ENCODE measurements at places on chromosomes 5 and 9.

- no peak overlapping the region for H3K27ac ChIP-seq
- no peak for DNase-seq
- H3K27me3 ChIP-seq, result peaks cover 4% of the 10 kb centered on the region
- peak overlapping the region; percentile 75 for H3K4me3 ChIP-seq
- H3K36me3 ChIP-seq, result peaks cover 35% of the 10 kb centered on the region
- peaks cover 51% of the 10 kb centered on the region for H3K4me1 ChIP-seq
Measured at GRCh38 chr9:136399176-136400037, 563 bp downstream of the SNAPC4 start.

DNA sequence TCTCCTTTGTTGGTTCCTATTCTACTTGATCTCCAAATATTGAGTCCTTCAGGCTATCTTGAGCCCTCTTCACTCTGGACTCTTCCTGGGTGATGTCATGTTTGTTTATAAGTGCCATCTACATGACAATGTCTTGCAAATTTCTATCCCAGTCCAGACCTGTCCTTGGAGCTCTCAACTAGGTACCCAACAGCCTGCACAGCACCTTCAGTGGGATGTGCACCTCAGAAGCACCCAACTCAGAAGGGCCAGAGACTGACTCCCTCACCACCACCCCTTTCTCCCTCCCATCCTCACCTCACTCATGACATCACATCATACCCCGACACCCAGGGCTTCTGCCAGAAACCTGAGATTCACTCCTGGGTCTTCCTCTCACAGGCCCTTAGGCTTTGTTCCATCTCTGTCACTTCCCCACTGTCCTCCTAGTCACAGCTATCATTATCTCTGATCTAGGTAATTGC, 14.4 kb downstream of the TXN start:
- peaks cover 3% of the 10 kb centered on the region for H3K36me3 ChIP-seq
- no peak overlapping the region for H3K27ac ChIP-seq
- H3K27me3 ChIP-seq, result no peaks in the 10 kb centered on the region
- no peaks in the 10 kb centered on the region for H3K4me1 ChIP-seq
- no peak overlapping the region for H3K4me3 ChIP-seq

- peaks cover 3% of the 10 kb centered on the region for H3K4me1 ChIP-seq
- no peak overlapping the region for H3K27ac ChIP-seq
- H3K27me3 ChIP-seq, result no peaks in the 10 kb centered on the region
- no peak for DNase-seq
- H3K4me3 ChIP-seq, result no peak overlapping the region
- H3K36me3 ChIP-seq, result no peaks in the 10 kb centered on the region
Measured at GRCh38 chr5:149320791-149321330, 24.4 kb upstream of the GRPEL2 start.

DNA sequence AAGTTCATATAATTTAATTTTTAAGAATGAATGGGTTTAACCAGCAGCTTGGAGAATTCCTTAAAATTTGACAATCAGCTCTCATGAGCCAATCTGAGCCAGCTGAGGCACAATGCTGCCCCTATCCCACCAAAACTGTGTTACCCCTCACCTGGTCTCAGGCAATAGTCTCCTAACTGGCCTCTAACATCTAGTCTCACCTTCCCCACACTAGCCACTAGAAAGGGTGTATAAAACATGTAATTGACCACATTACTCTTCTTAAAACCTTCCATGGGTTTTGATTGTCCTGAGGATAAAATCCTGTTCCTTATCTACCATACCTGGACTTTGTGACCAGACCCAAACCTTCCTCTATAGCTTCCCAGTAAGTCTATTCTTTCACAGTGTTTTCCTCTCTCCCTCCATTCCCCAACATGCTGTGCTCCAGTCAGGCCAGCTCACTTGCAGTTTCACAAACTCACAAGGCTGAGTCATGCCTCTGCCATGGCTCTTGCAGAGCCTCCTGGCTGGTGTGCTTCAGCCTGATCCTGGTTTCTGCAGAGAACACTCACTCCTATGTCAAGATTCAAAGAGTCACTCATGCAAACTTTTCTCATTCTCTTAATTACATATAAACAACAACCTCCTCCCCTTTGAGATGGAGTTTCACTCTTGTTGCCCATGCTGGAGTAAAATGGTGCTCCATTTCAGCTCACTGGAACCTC, 16.0 kb upstream of the ZCCHC7 start:
- no peak overlapping the region for H3K27ac ChIP-seq
- no peaks in the 10 kb centered on the region for H3K36me3 ChIP-seq
- H3K4me1 ChIP-seq, result peaks cover 14% of the 10 kb centered on the region
- no peak for DNase-seq
- H3K27me3 ChIP-seq, result no peaks in the 10 kb centered on the region

GRCh38 chr5:138901716-138902115, 26.6 kb upstream of the LRRTM2 start:
- H3K4me1 ChIP-seq, result no peaks in the 10 kb centered on the region
- no peak for DNase-seq
- H3K4me3 ChIP-seq, result no peak overlapping the region
- no peaks in the 10 kb centered on the region for H3K27me3 ChIP-seq

GRCh38 chr9:79301551-79302391, 270.0 kb upstream of the TLE4 start:
- DNase-seq, result no peak
- no peaks in the 10 kb centered on the region for H3K4me1 ChIP-seq
- no peak overlapping the region for H3K4me3 ChIP-seq
- H3K27ac ChIP-seq, result no peak overlapping the region
- no peaks in the 10 kb centered on the region for H3K27me3 ChIP-seq

DNA sequence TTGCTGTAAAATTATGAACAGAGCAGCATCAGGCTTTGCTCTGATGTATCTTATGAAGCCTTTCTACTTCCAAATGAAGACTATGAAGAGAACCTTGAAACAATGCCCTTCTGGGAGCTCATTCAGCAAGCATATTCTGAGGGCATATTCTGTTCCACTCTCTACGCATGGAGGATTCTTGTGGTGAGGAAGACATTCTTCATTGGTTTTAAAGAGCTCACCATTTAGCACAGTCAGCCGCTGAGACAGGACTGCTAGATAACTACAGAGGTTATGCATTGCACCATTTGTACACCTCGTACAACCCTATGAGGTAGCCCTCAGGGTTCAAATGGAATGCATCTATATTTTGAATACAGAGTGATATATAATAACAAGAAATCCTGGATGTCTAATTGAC, 61.0 kb downstream of the INVS start:
- no peaks in the 10 kb centered on the region for H3K4me1 ChIP-seq
- H3K27ac ChIP-seq, result no peak overlapping the region
- DNase-seq, result no peak
- no peaks in the 10 kb centered on the region for H3K27me3 ChIP-seq
- H3K4me3 ChIP-seq, result no peak overlapping the region
- H3K36me3 ChIP-seq, result no peaks in the 10 kb centered on the region

All from T-cell (primary cell).